ENCODE measurements at places on chromosomes 1 and 21.

DNA sequence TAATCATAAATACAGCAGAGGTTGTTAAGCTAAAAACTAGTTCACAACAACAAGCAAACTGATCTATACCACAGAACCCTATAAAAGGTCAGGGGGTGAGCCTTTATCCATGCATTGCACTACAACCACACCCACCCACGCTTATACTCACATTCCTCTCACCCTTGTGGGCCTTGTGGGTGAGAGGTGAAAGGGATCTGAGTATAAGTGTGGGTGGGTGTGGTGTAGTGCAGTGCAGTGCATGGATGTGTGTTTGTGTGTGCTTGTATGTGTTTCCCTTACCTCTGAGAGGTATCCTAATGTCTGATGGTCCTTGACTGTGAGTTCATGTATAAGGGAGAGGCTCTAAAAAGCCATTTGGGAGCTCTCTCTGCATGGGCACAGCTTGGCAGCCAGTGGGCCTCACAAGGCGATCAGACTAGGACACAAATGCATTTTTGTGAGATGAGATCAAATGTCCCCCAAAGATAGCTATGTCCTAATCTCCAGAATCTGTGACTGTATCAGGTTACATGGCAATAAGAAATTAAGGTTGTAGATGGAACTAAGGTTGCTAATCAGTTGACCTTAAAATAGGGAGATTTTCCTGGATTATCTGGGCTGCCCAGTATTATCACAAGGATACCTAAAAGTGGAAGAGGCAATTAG is 95.5 kb upstream of the DPT start:
- no peak for DNase-seq

GRCh38 chr1:103273106-103273505 is 164.8 kb upstream of the COL11A1 start:
- no peak for DNase-seq

GRCh38 chr1:245859493-245860114 is 647.5 kb downstream of the SMYD3 start:
- peak; percentile 67 for DNase-seq

- DNase-seq = peak; percentile 68
Observed at GRCh38 chr1:117683571-117684285, 77.9 kb downstream of the TENT5C start.

DNA sequence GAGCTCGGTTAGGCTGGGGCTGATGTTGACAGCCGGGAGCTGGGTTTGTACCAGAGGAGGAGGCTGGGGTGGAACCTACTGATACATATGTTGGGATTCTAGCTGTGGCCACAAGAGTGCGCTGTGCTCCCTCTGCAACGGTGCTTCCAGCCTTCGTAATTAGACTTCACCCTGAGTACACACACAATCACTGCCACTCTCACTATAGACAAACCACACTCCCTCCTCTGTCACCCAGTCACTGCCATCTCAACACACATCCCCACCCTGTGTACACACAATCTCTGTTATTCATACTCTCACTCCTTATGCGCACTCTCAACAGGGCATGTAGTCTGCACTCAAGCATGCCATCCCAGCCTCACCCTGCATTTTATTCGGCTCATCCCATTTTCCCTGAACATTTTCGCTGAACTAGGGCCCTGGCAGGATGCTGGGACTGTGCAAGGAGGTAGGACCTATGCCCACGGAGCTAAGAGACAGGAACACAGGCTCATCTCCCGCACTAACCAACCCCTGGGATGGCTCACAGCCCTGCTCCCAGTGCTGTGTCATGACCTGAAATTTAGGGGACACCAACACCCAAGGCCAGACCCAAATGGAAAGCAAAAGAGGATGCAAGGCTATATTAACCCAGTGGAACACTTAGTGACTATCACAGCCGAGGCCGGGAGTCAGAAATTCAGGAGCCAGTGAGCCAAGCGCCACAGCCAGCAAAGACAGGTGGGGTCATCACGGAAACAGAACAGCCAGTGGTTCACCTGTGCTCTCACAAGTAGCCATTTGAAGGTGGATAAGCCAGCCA is 5.7 kb downstream of the GJB3 start:
- peak; percentile 52 for DNase-seq

DNA sequence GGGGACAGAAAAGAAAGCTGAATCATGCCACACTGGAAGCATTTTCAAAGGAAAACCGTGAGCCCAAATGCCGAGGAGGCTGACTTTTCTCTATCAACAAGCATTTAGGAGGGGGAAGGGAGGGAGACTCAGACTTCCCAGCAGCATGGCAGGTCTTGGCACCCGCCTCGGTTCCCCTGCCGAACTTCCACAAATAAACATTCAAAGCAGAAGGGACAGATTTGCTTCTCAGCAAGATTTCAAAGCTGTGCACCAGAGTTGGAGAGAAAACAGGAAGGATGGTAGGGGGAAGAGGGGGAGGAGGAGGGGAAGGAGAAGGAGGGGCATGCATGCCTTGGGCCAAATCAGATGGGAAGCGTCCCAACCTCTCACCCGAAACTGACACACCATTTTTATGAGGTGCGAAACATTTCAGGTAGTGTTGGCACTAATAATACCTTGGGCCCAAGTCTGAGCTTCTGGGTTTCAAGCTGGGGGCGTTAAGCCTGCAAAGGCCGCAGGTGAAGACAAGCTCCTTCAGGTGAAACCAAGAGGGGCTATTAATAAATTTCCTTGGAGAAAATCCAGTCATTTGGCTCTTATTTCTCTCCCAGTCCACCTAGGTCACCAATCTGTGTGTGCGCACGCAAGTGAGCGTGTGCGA is 26.4 kb downstream of the ABCA4 start:
- peak; percentile 10 for DNase-seq

DNA sequence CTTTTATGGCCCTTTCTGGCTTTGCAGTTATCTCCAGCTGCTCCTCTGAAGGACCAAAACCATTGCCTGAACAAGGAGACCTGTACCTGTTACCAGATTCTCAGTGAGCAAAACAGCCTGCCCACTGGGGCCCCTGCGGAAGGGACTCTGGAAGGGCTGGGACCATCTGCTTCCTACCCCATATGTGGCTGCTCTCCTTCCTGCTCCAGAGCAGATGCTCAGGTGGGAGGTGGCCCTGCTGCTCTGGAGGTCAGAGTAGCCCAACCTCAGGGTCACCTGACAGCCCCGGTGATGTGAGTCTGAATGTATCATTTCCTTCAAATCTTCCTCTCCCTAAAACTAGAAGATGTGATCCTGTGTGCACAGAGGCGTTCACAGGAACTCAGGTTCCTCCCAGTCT is 33.6 kb downstream of the PRDM16 start:
- no peak for DNase-seq

GRCh38 chr1:107525145-107525544 is 384.3 kb downstream of the NTNG1 start:
- DNase-seq = no peak

DNA sequence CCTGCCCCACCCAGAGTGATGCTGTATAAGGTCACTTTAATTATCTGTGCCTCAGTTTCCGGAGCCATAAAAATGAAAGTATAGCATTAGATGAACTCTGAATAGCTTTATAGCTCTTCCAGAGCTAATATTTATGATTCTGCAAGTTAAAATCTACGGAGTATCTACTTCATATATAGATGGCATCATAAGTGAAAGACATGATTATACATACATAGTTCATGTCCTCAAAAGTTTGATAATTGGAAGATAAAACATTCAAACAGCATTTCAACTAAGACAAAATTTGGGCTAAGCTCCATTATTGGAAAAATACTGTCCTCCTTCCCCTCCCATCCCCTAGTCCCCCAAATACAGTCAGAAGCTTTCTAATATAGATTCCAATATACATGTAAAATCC is 4.2 kb downstream of the AKT3 start:
- no peak for DNase-seq

GRCh38 chr21:31720739-31721138 is 11.2 kb downstream of the SCAF4 start:
- DNase-seq = no peak

DNA sequence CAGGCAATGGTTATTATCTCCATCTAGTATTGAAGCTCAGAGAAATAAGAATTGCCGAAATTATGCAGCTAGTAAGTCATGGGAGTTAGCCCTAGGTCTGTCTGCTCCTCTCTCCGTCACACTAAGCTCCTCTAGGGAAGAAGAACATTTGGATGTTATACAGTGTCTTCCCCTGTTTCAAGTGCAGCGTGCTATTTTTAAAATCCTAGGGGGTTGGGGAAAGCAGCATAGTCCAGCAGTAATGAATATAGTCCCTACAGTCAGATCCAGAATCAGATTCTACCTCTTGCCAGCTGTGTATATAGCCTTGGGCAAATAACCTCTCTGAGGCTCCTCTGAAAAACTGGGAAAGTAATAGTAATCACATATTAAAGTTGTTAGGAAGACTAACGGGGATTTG is 44.5 kb upstream of the OSBPL9 start:
- no peak for DNase-seq

GRCh38 chr1:26761217-26761616 is 26.5 kb upstream of the PIGV start:
- DNase-seq = peak; percentile 25

Measured in LHCN-M2 (cell line).